ENCODE measurements at places on chromosomes 11 and 22.

DNA sequence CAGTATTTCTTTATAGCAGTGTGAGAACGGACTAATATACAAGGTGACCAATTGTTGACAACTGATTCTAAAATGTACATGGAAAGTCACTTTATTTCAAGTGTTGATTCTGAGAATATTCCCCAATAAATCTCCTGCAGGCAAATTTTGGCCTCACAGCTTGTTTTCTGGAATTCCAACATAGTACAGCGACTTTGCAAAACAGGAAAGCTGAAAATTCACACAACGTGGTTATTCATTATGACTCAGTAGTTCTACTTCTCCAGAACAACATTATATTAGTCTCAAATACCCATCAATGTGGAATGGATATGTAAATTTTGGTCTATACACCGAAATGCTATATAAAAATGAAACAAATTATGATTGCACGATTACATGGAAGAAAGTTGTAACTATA lies 22.5 kb upstream of the OR5AN1 start:
- no peak for DNase-seq

- DNase-seq = no peak
Measured at GRCh38 chr11:107928767-107929507, 689 bp downstream of the RAB39A start.

DNA sequence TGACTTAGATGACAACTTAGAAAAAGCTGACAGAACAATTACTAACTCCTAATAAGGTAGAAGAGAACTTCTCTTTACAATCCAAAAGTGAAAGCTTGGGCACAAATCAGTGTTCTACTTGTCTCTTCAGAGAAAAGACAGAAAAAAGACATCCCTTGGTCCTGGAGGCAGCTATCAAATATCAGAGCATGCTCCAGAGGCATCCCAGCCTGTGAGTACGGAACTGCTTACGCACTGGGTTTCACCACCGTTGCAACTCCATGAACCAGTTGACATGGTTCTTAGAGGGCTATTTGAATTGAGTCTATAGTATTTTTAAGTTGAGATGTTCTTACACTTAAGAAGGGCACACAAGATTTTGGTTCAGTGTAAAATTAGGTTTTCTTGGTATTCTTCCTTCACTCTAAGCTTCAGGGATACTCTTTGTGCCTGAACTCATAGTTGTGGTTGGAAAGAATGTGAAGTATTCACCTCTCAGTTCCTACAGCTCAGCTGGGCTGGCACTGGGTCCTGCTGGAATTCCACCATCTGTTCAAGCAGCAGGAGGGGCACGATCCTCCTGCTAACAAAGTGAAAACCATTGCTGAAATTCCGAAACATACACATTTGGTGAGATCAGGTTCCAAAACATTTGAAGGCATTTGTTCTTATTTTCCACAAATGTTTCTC lies 6.3 kb downstream of the AKIP1 start:
- peak; percentile 96 for DNase-seq

DNA sequence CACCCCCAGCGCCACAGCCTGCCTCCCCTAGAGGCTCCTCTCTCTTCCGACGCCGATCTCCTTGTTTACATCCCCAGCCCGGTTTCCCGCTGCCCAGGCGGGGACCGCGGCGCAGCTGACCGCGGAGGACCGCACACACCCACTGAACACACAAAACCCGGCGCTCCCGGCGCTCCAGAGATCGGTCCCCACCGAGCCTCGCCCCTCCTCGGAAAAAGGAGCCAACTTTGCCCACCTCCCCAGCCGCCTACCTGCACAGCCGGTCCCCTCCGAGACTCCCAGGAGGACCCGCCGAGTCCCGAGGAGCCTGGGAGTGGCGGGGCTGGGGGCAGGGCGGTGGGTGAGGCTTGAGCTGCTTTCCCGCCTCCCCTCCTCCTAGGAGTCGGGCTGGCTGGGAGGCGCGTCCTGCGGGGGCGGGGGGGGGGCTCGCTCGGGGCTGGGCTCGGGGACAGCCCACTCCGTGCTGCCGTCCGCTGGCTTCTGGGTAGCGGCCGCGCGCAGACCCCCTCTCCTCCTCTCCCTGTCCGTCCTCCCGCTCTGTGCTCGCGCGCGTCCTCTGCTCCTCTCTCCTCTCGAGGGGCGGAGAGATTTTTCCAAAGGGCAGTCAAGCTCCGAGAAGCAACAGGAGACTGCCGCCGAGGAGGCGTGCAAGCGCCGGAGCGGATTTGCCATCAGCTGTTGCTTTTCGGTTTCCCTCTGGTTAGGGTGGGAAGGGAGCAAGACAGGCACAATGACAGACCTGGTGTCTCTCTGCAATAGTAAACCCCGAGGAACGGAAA lies at the start of gene FXYD6:
TSS of gene FXYD6 (minus strand) at position 318 of the 779 bp plus-strand sequence. CDS start 33,882 bp downstream, outside the sequence.
- DNase-seq = peak; percentile 40

DNA sequence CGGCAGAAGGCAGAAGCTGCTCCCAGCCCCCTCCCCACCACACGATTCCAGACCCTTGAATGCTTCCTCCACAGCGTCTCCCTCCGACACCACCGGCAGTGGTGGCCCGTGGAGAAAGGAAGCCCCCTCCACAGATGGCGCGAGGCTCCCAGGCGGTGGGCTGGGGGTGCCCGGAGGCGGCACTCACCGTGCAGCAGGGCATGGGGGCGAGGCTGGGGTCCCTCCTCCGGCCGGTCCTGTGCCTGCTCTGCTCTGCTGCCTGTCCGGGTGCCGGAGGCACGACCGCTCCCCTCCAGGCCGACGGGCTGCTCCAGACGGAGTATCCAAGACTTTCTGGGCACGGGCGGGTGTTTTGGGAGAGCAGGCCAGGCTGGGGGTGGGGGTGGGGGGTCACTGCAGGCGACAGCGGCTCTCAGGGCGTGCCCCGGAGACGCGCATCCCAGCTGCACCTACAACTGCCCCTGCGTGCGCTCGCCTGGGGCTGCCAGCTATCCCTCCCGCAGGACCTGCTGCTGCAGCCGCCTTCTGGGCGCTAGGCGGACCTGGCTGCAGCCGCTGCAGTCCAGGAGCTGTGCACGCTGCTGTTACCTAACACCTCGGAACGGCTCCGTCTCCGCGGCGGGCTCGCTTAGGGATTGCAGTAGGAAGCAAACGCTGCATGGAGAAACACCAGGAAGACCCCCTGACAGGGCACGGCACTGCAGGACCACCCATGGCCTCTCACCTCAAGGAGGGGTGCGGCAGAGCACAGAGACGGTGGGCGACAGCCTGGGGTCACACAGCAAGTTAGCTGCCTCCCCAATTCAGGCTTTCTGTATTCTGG lies 15.2 kb downstream of the MRGPRG start:
- no peak for DNase-seq

DNA sequence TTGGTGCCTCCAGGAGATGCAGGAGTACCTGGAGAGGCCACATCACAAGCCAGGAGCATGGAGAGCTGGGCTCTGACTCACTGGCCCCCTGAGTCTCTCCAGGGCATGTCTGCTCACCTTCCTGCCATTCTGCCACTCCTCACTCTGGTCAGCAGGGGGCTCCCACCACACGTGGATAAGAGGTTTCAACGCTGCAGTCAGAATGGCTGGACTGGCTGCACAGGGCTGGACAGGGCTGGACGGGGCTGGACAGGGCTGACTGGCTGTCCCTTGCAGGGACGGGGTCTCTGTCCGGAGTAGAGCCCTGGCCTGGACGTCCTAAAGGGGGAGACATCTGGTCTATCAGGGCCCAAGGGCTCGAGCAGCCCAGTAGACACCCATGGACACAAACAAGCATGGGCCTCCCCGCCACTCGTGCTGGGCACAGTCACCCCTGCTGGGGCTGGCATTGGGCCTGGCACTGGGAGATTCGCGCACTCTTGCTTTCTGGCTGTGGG lies 34.6 kb downstream of the CYTH4 start:
- peak; percentile 84 for DNase-seq

DNA sequence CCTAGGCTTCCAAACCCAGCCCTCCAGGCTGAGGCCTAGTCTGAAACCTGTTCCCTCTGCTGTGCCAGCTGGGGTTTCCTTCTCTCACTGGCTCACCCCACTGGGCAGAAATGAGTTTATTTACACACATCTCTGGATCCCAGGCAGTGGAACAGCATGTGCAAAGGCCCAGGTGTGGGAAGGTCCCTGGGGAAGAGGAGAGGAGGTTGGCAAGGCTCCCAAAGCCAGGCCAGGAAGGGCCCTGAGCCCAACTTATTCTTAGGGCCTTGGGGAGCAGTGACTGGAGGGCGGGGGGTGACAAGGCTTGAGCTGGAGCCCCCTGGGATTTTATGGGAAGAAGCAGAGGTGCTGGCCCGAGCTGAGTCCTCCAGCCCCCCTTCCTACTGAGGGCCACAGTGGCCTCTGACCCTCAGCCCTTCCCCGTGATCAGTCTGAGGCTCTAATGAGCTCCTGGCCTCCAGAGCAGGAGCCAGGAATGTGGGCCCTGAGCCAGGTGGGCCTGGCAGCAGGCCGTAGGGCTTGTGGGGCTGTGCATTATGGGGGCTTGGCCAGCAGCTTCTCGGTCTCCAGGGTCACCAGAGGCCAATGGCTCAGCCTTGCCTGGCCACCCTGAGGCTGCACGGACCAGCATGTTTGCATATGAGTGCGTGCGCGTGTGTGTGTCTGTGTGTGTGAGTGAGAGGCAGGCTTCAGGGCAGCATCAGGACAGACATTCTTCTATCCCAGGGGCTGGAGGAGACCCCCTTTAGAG lies 2.9 kb downstream of the MYO7A start:
- DNase-seq = peak; percentile 53

GRCh38 chr22:28012832-28013460 lies 93.9 kb upstream of the PITPNB start:
- DNase-seq = no peak

DNA sequence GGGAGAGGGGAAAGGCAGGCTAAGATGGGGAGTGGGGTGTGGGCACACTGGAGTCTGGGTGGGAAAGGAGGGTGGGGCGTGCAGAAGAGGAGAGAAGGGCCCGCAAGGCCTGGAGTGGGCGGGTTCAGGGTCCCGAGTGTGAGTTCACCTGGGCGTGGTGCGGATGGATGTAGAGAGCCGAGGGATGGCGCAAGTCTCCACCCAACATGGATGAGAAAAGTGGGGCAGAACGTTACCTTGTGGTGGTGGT lies 364 bp upstream of the ABCC8 start:
- DNase-seq = no peak

GRCh38 chr22:42565956-42566355 lies 12.2 kb downstream of the SERHL2 start:
- DNase-seq = no peak

DNA sequence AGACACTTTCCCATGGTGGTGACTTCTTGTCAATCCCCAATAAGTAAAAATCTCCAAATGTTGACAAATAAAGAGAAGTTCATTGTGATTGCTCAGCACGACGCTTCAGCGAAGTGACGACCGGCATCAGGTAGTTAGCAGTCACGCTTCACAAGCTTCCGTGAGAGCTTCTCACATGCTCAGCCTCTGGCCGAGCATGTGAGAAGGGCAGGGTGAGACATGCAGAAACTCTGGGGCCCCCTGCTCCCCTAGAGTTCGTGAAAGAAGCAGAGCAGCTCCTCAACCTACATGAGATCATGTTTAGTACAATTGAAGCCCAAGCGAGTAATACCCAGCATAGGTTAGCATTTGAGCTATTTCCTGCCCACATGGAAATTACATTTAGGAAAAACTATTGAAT lies 4.4 kb upstream of the C11orf16 start:
- DNase-seq = no peak

DNA sequence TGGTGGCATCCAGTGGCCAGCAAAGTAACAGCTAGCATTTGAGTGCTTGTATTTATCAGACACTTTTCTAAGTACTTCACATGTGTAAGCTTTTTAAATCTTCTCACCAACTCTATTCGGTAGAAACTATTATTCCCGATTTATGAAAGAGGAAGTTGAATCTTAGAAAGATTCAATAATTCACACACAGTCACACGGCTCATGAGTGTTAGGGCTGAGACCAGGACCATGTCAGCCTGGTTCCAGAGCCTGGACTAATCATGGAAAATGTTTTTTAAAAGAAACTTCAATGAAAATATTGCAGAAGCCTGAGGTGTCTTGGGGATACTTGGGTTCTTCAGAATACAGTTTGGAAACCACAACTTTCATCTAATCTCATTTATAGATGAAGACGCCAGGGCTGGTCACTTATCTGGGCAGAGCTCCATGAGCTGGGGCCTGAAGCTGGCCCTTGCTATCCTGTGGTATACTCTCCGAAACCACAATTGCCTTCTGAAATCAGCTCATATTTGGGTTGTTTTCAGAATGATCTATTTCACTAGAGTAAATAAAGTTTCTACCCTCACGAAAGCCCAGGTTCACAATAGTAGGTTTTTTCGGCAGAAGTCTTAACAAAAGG lies 4.3 kb upstream of the CRTAM start:
- no peak for DNase-seq

- no peak for DNase-seq
Measured at GRCh38 chr11:115141231-115142114, 362.7 kb downstream of the CADM1 start.

DNA sequence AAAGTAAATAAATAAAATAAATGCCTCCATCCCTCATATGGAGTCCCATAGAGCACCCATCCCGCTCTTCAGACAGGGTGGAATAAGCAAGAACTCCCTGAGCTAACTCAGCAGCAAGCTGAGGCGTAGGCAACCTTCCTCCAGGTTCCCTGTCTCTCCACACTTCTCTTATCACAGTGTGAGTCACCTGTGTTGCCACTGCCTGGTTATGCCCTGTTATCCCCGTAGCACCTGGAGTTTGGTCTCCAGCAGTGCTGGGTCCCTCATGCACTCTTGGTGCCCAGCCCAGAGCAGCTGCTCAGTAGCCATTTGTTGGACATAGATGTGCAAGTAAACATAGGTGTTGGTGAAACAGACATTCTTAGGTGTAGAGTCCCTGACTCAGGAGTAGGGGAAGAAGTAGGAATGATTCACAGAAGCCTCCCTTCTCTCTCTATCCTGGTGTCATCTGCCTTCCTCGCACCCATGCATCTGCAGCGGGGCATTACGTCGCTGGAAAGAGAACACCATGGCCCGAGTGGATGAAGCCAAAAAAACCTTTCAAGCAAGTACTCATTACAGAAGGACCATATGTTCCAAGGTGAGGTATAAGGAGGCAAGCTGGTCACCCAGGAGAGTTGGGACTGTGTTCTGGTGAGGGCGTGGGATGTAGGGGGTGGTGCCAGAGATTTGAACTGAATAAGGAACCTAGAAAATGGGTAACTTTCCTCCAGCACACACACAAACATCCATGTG lies 56.0 kb downstream of the PISD start:
- DNase-seq = no peak

- DNase-seq = peak; percentile 18
Measured at GRCh38 chr22:33440756-33441155, 382.6 kb upstream of the SYN3 start.

DNA sequence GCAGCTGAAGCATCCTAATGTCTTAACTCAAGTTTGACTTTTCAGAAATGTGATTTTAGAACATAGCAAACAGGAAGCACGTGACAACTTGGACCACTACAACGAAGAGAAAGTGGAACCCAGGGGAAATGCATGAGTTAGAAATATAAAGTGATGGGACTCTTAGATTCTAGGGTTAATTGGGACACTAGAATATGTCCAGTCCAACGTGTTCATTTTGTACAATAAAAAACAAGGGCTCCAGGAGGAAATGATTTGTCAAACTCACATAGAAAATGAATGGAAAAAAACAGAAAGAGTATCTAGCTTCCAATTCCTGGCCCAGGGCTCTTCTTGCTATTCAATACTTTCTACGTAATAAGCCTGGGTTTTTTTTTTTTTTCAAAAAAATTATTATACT lies 30.7 kb downstream of the TIMP3 start:
- no peak for DNase-seq

GRCh38 chr11:34466802-34467488 lies 28.2 kb downstream of the CAT start:
- no peak for DNase-seq

GRCh38 chr11:64802370-64803157 lies 450 bp downstream of the MAP4K2 start:
- no peak for DNase-seq

GRCh38 chr11:848380-848931 lies 5.8 kb downstream of the TSPAN4 start:
- DNase-seq = no peak

Measured in fibroblast of upper back skin (primary cell).